ENCODE measurements at places on chromosomes 11 and 22. TPM values are rescaled to one million over a fixed set of nuclear protein-coding genes. Genes with fewer than 3 reads are reported as not detected.

C22orf31 gene
- 0.32 TPM for total RNA-seq

PANX3 gene
- not detected for total RNA-seq

- DNase-seq, result peak; percentile 78
These were observed 127.6 kb upstream of the PARVA start for GRCh38 chr11:12249590-12250260.

- no peak for DNase-seq
These were observed 666.6 kb downstream of the CNTN5 start for GRCh38 chr11:99687320-99687719.

GRCh38 chr11:62071408-62071807 is 52.4 kb upstream of the INCENP start:
- DNase-seq, result no peak

- no peak for DNase-seq
These were observed 15.9 kb downstream of the ADAMTS15 start for GRCh38 chr11:130464291-130464812.

- DNase-seq, result peak; percentile 87
These were observed 649 bp downstream of the PRRG4 start for GRCh38 chr11:32830413-32830738.

DNA sequence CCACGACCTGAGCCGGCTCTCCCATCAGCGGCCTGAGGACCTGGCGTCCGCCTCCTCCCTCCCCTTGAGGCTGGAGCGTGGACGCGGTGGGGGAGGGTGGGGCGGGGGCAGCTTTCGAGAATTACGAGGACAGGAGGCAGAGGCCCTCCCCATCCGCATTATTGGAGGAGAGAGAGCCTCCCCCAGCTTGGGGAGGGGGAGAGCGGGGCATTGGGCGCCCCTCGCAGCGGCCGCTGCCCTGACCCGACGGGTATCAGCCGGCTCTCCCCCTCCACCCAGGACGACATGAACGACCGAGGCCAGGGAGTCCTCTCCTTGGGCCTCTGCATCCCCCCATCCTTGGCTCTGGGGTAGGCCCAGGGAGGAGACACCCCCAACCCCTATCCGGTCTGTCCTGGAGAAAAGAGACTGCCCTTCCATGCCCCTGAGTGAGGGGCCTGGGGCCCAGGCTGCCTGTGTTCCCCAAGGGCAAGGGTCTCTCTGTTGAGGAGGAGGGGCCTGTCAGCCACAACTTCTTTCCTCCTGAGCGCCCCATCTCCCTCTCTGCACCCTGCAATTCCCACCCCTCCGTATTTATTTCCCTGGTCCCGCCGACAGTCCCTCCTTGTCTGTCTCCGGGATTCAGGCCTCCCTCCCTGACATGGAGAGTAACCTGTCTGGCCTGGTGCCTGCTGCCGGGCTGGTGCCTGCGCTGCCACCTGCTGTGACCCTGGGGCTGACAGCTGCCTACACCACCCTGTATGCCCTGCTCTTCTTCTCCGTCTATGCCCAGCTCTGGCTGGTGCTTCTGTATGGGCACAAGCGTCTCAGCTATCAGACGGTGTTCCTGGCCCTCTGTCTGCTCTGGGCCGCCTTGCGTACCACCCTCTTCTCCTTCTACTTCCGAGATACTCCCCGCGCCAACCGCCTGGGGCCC is 495 bp downstream of the GPR137 start:
- no peak for DNase-seq

DNA sequence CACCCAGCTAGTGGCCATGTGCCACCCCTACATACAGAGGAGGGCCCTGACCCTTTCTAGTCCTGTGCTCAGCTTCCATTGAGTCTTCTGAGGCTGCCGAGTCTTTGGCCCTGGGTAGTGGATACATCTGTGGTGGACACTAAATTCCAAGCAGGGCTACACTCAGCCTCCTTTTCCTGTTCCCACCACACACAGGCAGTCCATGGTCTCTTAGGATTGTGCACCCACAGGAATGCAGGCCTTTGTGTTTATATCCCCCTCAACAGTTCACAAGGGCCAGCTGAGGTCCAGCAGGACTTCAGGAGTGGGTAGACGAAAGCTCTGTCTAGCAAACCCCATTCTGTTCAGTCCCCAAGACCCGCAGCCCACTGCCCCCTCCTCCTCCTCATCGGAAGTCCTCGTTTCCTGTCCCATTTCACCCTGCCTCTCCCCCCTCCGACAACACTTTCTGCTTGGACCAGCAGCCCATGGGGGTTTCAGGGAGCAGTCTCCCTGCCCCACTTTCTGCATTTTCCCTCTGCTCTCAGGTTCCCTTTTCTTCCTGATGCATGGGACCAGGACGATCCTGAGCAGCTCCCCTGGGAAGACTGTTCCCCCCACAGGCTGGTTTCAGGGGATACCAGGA is 91.8 kb downstream of the SWAP70 start:
- no peak for DNase-seq

GRCh38 chr11:22674470-22675439 is 8.3 kb downstream of the GAS2 start:
- DNase-seq, result peak; percentile 28

DNA sequence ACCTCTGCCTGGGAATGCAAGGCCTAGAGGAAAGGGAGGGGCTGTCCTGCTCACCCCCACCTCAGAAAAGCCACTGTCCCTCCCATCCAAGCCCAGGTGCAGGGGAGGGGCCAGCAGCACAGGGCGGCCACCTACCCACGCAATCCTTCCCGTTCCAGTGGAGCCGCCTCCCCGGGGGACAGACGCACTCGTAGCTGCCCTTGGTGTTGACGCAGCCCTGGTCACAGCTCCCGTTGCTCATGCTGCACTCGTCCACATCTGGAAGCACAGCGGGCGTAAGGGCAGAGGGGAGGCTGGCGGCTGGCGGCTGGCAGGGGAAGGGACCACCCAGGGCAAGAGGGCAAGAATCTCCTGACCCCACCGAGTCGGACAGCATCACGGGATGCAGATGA is 40.3 kb upstream of the TTLL12 start:
- no peak for DNase-seq

GRCh38 chr11:90134478-90135003 is at the start of gene NAALAD2:
TSS of gene NAALAD2 (plus strand) at chr11:90134663. CDS start at chr11:90134759, 96 bp downstream.
- peak; percentile 22 for DNase-seq

HEPN1 gene
- total RNA-seq, result not detected

DNA sequence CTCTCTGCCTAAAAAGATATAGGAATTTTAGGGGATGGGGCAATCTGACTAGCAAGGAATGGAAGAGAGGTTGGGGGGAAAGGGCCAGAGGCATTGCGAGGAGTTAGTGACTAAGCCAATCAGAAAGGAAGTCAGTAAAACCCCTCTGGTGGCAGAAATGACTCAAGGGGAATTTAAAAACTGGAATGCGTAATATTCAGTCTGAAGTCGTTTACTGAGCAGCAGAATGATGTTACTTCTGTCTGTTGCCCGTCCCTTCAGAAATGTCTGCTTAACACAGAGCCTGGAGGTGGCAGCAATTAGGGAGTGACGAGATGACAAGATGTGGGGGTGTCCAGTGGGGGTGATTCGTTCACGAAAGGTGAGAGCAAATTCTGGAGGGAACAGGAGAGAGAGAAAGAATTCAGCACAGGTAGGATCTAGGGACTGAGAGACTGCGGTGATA is 107.7 kb upstream of the CLMP start:
- no peak for DNase-seq

VPS26B gene
- 41.4 TPM for total RNA-seq

DNA sequence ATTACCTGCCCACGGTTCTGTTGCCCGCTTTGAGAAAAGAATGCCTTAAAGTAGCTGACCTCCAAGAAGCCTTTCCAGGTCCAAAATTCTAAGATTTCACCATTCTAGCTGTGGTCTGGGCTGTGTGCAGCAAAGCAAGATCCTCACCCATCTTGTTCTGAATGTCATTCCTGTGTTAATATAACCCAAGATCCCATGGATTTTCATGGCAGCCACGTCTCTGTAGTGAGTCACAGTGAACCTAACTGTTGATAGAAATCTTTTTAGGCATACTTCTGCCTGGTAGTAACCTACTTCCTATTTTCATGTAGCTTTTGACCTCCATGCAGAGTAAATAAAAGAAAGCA is 210.0 kb downstream of the NAV2 start:
- no peak for DNase-seq

DNA sequence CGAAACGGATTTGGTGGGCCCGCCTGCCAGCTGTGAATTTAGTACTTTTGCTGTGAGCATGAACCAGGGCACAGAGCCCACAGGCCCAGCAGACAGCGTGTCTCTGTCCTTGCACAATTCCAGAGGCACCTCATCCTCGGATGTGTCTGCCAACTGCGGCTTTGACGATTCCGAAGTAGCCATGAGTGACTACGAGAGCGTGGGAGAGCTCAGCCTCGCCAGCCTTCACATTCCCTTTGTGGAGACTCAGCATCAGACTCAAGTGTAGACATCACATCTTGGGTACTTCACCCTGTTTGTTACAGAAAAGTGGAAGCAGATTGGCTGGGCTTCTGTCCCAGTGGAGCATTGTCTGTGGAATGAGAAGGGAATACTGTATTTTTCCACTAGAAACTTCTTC is 78.6 kb upstream of the MTNR1B start:
- no peak for DNase-seq

GRCh38 chr22:49310354-49310753 is 517.3 kb downstream of the BRD1 start:
- DNase-seq, result peak; percentile 4

GRCh38 chr22:32971276-32971675 is 86.9 kb downstream of the SYN3 start:
- DNase-seq, result no peak

- DNase-seq, result peak; percentile 74
These were observed 8.2 kb upstream of the SYT8 start for GRCh38 chr11:1826552-1827094.

MMP27 gene
- not detected for total RNA-seq

- DNase-seq, result no peak
These were observed 70.6 kb downstream of the ADM start for GRCh38 chr11:10375280-10375971.

UPK3A gene
- 0.32 TPM for total RNA-seq

DNA sequence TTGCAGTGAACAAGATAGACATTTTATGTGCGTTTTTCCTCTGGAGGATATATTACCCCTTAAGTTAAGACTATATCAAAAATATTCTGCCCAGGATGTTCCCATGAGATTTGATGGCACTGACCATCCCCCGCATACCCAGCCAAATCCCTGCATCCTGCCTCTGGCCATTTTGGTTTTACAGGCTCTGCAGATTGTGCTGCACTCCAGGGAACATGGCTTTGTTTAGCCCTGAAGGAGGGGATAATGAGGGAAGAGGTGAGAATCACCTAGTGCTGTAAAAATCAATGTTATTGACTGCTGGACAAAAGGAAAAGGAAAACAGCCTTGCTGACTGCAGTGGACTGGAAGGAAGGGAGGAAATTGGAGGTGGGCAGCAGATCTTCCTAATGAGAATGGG is 717.4 kb downstream of the DLG2 start:
- DNase-seq, result no peak

MUC5AC gene
- total RNA-seq, result 0.20 TPM

GRCh38 chr11:35305670-35306382 is 113.5 kb downstream of the SLC1A2 start:
- peak; percentile 45 for DNase-seq

GRCh38 chr11:127330044-127330443 is 329.5 kb upstream of the KIRREL3 start:
- DNase-seq, result no peak

- no peak for DNase-seq
These were observed 5.5 kb downstream of the PRSS23 start for GRCh38 chr11:86805873-86806310.

SLC5A4 gene
- total RNA-seq, result not detected

SMIM35 gene
- total RNA-seq, result not detected

C1QTNF5 gene
- total RNA-seq, result 8.7 TPM

DNA sequence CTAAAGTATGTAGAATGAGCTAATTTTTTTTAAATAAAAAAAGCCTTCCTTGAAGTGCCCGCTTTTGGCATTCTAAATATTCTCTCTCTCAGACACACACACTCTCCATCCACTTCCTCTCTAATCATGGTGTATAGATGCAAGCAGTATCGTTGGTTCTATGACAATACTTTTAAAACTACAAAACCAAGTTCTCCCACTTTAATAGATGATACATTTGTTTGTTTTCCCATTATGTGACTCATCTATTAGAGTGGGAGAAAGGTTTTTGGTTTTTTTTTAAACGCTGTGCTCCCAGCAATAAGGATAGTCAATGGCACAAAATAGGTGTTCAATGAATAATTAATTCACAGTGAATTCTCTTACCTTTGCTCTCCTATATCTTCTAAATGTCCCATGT is 44.6 kb downstream of the FZD4 start:
- no peak for DNase-seq

- DNase-seq, result no peak
These were observed 21.9 kb upstream of the QSER1 start for GRCh38 chr11:32870676-32871075.

RIMBP3C gene
- total RNA-seq, result 0.07 TPM

TRIM29 gene
- total RNA-seq, result 3.4 TPM

- DNase-seq, result no peak
These were observed 2.7 kb upstream of the VPS37C start for GRCh38 chr11:61163714-61164605.

DNA sequence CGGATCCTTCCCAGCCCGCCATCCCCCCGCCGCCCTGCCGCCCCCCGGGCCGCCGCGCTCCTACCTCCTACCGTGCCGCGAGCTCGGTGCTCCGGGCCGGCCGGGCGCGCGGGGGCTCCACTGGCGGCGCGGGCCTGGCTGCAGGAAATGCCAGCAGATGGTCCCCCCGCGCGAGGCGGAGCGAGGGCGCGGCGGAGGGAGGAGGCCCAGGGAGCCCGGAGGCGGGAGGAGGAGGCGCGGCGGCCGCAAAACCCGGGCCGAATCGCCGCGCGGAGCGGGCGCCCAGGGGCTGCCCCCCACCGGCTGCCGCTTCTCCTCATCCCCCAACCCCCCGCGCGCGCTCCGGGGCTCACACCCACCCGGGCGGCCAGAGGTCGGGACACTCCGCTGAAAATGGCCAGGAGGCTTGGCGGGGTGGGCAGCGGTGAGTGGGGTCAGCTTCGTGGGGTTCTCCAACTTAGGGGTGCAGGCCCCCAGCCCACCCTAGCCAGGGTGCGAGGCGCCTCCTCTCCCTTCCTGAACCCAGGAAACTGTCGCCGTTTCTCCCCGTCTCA is at the start of gene OSBPL5:
TSS of gene OSBPL5 (minus strand) at position 159 of the 554 bp plus-strand sequence. CDS start 36,162 bp downstream, outside the sequence.
- peak; percentile 83 for DNase-seq

TRIM49 gene
- not detected for total RNA-seq
